ENCODE measurements at places on chromosomes 5 and 9. TPM values are rescaled to one million over a fixed set of nuclear protein-coding genes. Genes with fewer than 3 reads are reported as not detected.

TAF11L12 gene
- total RNA-seq = not detected

SLC36A3 gene
- total RNA-seq = not detected

EIF4E1B gene
- not detected for total RNA-seq

CSF2 gene
- total RNA-seq = 0.85 TPM

FABP6 gene
- 1.9 TPM for total RNA-seq

RIMOC1 gene
- 24.6 TPM for total RNA-seq

USP20 gene
- 23.0 TPM for total RNA-seq

SEMA6A gene
- 1.9 TPM for total RNA-seq

DNA sequence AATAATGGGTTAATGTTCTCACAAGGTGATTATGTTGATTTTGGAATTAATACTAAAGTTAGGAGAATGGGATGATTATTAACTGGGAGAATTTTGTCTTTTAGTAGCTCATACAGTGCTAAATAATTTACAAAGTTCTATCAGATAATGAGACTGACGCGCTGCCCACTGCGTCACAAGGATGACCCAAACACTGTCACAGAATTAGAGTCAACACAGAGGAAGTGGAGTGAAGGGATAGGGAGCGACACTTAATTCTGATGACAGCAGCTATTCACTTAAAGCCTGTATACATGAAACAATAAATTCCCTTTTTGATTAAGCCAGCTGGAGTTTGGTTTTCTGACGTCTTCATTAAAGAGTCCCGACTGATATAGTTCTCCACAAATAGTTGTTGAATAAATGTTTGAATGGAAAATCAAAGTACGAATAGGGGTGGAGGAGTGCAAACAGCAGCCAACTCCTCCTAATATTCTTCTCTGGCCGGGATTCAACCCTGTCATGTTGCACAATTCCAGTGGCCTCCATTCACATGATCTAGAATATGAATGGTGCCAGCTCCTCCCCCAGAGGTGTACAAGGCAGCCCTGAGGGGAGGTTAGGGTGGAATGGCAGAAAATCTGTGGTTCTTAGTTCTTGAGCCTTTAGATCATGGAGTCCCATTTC lies 140.3 kb downstream of the PCSK1 start:
- no peak for DNase-seq

DNA sequence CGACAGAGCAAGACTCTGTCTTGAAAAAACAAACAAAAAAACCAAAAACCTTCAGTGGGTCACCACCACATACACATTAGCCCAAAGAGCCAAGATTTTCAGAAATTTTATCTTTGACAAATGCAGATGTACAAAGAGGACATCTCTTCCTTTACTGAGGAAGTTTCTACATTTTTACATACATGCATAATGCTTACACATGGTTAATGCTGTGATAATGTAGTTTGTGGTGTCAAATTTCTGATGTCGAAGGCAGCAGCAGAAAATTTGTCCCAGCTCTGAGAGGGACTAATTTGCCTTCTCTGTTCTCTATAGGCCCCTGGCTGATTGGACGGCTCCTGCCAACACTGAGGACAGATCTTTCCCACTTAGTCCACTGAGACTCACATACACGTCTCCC lies 24.6 kb upstream of the C9orf40 start:
- no peak for DNase-seq

GRCh38 chr5:15002791-15003190 lies 131.2 kb upstream of the ANKH start:
- no peak for DNase-seq

DNA sequence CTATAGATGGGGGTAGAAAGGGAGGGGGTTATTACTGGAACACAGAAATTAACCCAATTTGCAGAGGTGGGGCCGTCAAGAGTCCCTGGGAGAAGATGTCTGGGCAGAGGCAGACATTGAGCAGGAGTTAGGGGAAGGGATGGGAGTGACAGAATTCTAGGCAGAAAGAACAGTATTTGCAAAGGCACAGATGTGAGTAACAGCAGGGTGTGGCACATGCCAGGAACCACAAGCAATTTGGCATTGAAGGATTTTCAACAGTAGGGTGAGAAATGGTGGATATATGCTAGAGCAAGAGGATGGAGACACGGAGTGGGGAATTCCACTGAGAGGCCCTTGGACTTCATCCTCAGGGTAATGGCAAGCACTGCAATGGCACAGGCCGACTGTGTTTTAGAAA lies 71.6 kb upstream of the FRRS1L start:
- DNase-seq = no peak

- no peak for DNase-seq
Observed at GRCh38 chr9:96495341-96495740, 45.4 kb downstream of the HABP4 start.

DNA sequence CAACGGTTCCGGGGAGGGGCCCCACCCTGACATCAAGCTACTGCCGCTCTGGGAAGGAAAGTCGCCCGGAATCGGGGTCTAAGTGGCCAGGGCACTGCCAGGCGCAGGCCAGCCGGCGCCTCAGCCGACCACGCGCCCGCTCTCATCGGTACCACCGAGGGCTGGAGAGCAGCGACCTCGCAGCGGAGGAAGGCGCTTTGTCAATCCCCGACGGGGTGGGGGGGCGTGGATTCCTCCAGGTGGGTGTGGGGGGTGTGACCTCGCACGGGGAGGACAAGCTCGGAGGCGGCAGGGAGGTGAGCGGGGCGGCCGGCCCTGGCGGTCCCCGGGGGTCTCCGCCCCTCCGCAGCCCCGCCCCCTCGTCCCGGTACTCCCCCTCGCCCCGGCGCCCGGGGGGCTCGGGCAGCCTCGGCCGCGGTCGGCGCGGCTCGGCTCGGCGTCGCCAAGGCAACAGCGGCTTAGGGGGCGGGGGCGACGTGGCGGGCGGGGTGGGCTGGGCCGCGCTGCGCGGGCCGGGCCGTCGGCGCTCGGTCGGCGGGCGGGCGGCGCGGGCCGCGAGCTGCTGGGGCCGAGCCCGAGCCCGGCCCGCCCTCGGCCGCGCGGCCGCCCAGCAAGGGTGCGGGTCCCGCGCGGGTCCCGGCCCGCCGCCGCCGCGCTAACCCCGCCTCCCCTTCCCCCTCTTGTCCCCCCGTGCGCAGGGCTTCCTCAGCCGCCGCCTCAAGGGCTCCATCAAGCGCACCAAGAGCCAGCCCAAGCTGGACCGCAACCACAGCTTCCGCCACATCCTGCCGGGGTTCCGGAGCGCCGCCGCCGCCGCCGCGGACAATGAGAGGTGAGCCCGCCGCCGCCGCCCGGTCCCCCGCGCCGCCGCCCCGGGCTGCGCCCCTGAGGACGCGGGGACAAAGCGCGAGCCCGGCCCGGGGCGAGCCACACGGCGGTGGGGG lies 47.5 kb downstream of the DAB2IP start:
- DNase-seq = no peak

- no peak for DNase-seq
Observed at GRCh38 chr5:159240301-159240870, 22.7 kb upstream of the UBLCP1 start.

DNA sequence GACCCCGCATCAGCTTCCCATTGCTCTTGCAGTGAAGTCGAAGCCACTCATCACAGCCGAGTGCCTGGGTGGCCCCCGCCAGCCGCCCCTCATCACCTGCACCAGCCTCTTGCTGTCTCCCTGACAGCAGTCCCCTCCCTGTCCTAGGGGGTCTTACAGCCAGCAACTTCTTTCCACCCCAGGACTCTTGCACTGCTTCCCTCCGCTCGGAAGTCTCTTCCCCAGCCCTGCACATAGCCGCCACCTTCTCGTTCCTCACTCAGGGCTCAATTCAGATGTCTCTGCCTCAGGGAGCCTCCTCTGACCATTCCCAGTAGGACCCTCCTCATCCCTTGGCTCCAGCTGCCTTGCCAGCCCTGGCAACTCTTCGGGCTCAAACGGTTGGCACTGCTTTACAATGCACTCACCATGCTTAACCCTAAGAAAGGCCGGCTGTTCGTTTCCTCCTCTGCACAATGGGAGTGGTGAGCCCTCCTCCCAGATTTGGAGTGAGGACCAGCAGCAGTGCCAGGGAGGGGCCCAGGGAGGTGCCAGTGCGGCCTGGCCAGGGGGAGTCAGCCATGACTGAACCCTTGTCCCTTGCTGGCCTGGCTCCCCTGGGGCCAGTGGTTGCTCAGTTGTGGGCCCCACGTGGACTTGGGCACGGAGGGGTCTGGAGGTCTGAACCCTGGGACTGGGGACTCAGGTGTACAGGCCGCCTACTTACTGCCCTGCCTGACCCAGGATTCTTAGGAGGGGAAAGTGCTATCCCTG lies 6.1 kb downstream of the TCF7 start:
- DNase-seq = no peak

GRCh38 chr9:21744320-21744719 lies 58.1 kb upstream of the MTAP start:
- no peak for DNase-seq

- no peak for DNase-seq
Observed at GRCh38 chr5:125559296-125559695, 812.9 kb upstream of the ZNF608 start.

- DNase-seq = no peak
Observed at GRCh38 chr5:142578161-142578830, 107.6 kb downstream of the FGF1 start.

DNA sequence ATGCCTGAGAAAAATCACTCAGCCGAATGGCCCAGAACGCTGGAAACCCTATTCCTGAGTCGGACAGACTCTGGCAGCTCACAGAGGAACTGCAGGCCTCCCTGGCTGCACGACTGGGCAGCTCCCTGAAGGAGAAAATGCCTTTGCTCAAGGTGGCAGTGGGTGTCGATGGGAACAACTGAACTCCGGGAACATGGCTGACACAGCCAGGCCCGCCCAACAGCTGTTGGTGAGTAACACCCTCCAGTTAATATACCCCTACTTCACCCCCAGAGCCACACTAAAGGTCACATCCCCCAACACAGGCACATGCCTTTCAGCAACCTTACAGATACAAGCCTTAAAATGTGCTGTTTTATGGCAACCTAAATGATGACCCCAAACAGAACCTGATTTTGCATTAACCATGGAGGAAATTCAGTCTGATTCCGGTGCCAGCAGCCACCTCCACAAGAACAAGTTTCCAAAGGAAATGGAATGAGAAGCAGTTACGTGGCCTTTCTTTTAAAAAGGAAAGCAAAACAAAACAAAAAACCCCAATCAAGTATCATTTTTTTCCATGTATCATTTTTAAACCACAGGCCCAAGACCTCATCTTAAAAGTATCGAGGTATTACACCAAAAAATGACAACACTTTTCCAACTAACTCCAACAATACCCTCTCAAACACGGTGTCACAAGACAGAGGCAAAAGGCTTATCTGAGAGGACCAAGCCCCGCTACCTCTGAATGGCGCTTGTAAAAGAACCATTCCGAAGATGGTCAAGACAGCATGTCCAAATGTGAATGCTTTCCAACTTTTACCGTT lies 3.1 kb downstream of the KLF9 start:
- no peak for DNase-seq

DNA sequence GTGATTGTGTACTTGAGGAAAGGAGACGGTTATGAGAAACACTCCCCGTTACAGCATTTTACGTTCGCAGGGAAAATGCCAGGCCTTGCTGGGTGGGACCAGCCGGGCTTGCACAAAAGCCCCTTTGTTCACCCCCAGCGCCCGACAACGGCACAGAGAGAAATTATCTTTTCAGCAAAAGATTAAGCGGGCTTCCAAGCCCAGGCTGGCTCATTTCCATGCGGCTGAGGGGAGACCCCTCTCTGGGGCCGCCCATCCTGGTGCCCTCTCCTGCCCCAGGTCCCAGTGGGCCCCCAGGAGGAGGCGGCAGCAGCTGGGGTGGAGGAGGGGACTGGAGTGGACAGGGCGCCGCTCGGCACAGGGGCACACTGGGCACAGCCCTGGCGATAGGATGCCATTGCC lies 50.8 kb upstream of the NOTCH1 start:
- DNase-seq = no peak

- DNase-seq = no peak
Observed at GRCh38 chr5:173271419-173271818, 36.4 kb upstream of the NKX2-5 start.

GRCh38 chr9:133374612-133375115 lies 1.2 kb downstream of the SURF4 start:
- no peak for DNase-seq

- DNase-seq = no peak
Observed at GRCh38 chr9:116547729-116548426, 139.2 kb upstream of the TRIM32 start.

- no peak for DNase-seq
Observed at GRCh38 chr9:97504381-97505216, 3.1 kb downstream of the TMOD1 start.

- no peak for DNase-seq
Observed at GRCh38 chr5:22593592-22593991, 259.6 kb downstream of the CDH12 start.

GRCh38 chr9:68540712-68541535 lies at the start of gene TMEM252:
Gene TMEM252 (minus strand): TSS chr9:68540883. CDS start chr9:68540814, 69 bp downstream.
- DNase-seq = no peak

GRCh38 chr5:149578896-149579295 lies 2.4 kb upstream of the ARHGEF37 start:
- no peak for DNase-seq

DNA sequence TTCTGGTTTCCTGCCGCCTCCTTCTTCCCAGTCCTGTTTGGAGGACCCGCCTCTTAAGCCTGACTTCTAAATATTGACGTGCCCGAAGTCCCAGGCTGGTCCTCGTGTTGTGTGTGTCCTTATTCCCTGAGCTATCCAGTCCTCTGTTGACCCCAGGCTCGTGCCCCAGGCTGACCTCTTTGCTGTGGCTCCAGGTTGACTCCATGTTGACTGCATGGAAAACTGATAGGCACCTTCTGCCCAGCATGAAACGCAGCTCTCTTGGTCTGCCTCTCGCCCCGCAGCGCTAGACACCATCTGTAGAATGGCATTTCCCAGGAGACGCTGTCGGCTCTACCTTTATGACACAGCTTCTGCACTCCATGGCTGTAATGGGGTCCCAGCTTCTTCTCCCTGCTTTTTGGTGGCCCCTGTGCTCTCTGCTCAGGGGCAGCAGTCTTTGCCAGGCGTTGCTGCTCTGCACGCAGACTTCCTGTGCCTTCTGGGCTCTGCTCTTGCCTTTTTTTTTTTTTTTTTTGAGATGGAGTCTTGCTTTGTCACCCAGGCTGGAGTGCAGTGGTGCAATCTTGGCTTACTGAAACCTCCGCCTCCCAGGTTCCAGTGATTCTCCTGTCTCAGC lies 28.4 kb downstream of the EHMT1 start:
- no peak for DNase-seq

GRCh38 chr9:95666096-95666784 lies 149.5 kb upstream of the PTCH1 start:
- no peak for DNase-seq

DNA sequence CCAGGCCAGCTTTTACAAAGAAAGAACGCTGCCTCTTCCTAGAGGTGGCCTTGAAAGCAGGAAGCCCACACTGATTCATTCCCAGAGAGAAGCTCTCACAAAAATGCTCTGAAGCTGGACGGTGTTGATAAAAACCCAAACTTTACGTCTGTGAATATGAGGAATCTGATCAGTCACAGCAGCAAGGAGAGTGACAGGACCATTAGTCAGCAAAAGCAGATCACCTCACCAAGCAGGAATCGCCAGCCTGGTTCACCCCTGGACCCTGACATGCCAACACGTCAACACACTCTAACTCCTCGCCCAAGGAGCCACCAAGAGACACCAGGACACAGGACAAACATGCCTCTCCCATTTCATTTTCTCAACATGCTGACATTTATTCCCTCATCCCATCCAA lies 70.6 kb upstream of the ZNF622 start:
- DNase-seq = no peak
